Right ventricle myocardium superior (tissue), 1 donor: ENCODE measurements at places on chromosomes 16 and 17. TPM values are rescaled to one million over a fixed set of nuclear protein-coding genes. Genes with fewer than 3 reads are reported as not detected.

Gene AXIN2
- 20.7 TPM for total RNA-seq

Gene CCL13
- 1.6 TPM for total RNA-seq

Gene KRT28
- total RNA-seq = not detected

Gene CD300LB
- total RNA-seq = 0.16 TPM
